ENCODE measurements at places on chromosomes 1 and 21.

- no peak for DNase-seq
Measured at GRCh38 chr1:13892671-13893325, 192.8 kb downstream of the PRDM2 start.

GRCh38 chr1:202861420-202862132, 27.4 kb downstream of the RABIF start:
- peak; percentile 93 for DNase-seq

DNA sequence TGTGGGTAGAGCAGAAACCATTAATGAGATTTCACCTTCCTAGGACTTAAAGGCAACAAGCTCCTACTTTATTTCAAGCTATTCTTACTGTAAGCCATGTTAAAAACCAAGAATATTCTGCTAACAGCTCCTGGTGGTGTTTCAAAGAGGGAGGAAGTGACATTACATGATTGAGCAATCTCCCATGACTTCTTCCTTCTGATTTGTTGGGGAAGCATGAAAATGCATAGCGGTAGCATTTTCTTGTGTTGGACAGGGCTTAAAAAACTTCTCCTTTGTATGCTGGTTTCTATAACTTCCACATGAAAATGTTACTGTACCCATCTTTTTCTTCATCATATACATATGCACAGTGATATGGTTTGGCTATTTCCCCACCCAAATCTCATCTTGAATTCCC, 297.0 kb upstream of the SNX7 start:
- no peak for DNase-seq

- DNase-seq, result no peak
Measured at GRCh38 chr1:3940081-3940753, 40.1 kb upstream of the C1orf174 start.

DNA sequence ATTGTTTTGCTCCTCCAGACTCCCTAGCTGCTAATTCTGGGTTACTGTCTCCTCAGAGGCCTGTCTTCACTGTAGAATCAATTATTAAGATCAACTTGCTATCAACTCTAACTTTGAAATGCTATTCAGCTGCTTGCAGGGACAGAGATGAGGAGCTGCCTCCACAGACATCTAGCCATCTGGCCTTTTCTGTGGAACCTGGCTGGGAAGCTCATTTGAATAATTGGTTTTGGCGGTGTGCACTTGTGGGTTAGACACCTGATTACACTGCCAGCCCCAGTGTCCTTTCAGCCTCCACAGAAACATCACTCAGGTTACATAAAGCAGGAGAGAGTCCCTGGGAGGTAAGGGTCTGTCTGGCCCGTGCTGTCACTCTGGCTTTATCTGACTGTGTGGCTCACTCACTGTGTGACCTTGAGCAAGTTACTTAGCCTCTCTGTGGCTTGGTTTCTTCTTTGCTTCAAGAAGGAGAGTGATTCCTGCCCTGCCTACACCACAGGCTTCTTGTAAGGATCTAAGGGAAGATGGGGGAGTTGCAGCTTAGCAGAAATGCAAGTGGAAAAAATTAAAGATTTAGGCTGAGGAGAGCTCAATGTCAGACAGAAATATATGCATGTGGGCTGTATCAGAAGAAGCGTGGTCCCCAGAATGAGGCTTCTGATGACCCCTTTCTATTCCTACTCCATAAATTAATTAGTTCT, 131.6 kb downstream of the BEND5 start:
- DNase-seq, result no peak

GRCh38 chr21:36117286-36117741, 17.6 kb upstream of the CBR3 start:
- DNase-seq, result no peak

GRCh38 chr1:227635596-227635995, 72.2 kb downstream of the ZNF678 start:
- DNase-seq, result no peak

DNA sequence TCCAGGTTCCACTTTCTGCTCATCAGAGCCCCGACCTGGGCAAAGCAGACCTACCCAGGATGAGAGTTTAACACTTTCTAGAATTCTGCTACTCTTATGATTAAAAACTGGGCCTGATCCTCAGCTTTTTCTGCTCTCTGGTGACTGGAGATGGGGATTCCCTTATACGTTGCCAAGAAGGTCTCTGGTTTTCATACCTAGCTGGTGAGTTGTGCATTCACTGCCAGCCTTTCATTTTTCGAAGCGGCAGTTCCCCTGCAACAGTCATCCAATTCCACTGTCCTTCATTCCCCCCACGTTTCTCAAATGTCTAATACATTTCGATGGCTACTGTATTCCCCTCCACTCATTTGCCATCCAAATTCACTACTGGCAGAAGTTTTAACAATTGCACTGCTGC, 135.3 kb downstream of the ADSS2 start:
- no peak for DNase-seq

DNA sequence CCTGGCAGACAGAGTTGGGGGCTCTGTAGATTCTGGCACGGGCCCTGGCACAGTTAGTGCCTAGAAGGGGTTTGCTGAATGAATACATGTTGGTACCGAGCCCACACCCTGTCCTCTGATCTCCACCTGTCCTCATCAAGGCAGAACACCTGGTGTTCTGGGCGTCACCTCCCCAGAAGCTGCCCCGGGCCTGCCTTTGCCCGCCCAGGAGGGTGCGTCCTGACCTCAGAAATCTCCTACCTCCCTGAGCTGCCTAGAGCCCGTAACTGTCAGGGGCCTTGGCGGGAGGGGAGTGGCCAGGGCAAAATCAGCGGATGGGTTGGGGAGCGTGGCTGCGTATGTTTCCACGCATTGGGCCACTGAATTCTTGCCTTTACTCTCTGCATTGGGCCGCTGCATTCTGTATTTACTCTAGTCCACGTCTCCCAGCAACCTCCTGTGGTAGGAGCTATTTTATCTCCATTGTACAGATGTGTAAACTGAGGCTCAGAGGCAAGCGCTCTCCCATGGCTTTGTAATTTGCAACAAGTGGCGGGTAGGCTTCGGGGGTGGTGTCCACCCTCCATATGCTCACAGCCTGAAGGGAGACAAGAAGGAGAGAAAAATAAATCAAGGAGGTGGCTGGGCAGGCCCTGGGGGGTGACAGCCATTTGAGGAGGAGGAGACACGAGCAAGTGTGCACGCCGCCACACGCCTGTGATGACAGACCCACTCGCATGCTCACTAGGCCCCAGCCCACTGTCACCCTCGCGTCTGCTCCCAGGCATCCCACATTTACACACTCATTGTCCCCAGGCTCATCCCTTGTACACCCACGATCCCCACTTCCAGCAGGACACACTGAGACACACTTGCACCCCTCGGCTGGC, 95.7 kb upstream of the WNT4 start:
- DNase-seq, result no peak

DNA sequence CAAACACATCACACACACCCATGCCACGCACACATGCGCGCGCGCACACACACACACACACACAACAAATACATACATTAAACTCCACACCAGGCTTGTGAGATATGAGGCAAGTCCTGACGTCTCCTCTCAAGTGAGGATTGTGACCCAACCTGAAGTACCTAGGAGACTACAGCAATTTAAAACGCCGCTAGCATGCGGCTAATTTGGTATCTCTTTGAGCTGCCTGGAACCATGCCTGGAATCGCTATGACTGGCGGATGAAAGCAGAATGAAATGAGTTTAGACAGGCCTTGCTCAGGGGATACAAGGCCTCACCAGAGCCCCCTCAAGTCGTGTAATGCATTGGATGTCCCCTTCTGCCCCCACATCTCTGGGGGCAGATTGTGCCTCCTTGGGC, 1.6 kb upstream of the RAB7B start:
- no peak for DNase-seq

DNA sequence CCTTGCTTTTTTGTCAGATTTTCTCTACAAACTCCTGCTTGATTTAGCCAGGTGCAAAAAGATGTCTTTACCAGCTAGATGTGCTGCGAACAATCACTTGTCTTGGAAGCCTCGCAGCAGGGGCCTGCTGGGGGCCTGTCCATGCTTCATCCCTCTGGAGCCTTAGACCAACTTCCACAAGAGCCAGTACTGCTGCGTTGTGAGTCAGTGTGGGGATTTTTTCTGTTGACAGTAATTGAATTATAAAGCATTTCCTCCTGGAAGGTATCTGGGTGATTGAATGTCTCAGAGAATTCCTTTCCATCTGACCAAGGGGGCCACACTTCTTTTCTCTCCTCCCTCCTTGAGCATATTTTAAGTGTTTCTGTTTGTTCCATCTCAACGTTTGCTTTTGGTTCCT, 40.4 kb upstream of the LDLRAP1 start:
- no peak for DNase-seq

- DNase-seq, result no peak
Measured at GRCh38 chr1:193979219-193979618, 792.8 kb upstream of the B3GALT2 start.

DNA sequence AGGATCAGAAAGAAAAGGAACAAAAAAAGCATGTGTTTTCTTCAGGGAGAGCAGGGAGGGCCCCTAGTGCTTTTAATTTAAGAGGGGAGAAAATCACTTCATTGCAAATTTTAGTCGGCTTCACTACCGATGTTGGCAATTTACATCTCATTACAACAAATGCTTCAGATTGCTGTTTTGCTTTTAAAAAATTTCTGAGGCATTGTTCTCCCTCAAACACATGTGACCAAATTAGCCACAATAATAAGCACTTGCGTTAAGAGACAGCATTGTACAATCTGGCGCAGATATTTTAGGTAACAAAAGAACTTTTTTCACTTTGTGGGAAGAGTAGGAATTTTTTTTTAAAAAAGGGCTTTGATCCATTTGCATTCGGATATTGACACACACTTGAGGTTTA, 29.8 kb downstream of the BEND5 start:
- no peak for DNase-seq

DNA sequence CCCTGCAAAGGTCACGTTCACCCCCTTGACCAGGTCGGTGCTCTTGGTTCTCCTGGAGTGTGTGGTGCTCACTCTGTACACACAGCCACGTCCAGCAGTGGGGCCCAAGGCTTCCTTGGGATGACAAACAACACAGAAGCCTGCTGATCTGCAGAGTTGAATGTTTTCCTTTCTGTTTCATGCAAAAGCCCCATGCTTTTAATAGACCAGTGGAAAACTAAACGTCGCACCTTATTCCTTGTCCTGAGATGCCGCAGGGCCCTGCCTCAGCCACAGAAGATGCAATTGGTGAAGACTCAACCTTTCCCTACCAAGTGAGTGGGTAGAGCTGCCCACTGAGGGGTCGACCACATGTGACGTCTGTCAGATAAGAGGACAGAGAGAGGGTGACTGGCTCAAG, 5.8 kb upstream of the PDPN start:
- no peak for DNase-seq

GRCh38 chr1:153087652-153088051, 6.7 kb downstream of the SPRR2E start:
- no peak for DNase-seq

DNA sequence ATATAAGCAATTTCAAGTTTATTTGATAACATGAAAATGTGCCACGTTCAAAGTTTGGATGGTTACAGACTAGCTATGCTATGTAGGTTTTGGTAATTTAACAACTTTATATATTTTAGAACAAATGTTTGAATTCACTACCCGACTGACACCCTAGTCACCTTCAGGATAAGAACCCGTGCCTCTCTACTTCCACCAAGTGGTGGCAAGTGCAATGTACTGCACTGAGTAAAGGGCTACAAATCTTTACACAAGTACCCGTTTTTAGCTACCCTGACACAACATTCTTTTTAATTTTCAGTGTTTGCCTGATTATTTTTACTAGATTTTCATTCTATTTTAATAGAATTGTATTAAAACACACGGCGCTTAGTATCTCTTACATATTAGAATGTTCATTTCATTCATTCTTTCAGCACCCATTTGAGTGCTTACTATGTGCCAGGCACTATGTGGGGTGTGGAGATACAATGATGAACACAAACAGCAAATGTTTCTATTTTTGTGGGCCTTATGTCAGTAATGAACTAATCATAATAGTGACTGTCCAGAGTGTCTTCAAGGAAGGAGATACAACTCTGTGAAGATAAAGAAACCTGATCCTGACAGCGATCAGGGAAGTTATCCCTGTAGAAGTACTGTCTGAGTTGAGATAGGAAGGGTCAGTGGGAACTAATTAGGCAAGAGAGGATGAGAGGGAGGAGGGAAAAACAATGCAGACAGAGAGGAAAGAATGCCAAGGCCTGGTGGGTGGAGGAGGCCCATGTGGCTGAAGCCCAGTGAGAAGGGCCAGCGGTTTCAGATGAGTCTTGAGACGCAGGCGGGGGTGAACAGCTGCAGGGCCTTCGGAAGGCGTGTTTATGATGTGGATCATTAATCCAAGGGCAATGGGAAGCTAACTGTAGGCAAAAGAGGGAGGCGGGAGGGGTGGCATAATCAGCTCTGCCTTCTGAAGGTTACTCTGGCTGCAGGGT, 3.8 kb downstream of the LCA5L start:
- DNase-seq, result no peak

- no peak for DNase-seq
Measured at GRCh38 chr1:89727517-89728312, 93.1 kb upstream of the LRRC8D start.
